ENCODE measurements at places on chromosomes 2 and 18. TPM values are rescaled to one million over a fixed set of nuclear protein-coding genes. Genes with fewer than 3 reads are reported as not detected.
A peak's percentile ranks its signal among the peaks of the same experiment; 100 is the strongest.

DNA sequence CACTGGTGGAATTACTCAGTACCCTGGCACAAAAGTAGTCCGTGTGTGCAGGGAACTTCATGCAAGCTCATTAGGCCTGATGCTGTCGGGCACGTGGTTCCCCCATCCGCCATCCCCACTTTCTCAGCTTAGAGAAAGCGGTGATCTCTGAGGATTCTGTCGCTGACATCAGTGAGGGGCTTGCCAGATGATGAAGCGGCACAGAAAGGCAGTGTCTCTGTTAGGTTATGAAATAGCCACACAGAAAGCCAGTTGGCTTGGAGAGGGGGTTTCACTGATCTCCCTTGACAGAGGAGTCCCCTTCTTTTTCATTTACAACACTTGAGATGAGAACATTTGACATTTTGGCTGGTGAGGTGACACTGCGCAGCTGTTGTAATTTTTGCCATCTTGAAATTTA lies 179.7 kb downstream of the FAM210A start:
- DNase-seq: no peak

GRCh38 chr2:164625378-164625971 lies 4.2 kb upstream of the GRB14 start:
- DNase-seq: peak; percentile 26

DNA sequence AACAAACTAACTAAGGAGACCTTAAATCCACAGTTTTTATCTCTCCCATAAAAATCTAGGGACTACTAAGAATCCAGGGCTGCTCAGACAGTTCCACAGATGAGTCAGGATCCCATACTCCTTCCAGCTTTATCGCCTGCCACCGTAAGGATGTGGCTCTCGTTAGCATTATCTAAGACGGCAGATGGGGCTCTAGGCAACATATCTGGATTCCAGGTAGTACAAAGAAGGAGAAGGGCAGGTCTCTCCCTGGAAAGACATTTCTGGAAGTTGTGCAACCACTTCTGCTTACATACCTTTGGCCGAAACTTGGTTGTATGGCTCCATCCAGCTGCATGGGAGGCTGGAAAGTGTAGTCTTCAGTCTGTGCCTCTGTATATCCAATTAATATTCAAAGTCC lies 149.4 kb downstream of the SP3 start:
- DNase-seq: peak; percentile 15

GRCh38 chr2:15673919-15674636 lies 82.4 kb downstream of the DDX1 start:
- peak; percentile 5 for DNase-seq

- DNase-seq: no peak
Measured at GRCh38 chr18:22185273-22185672, 15.9 kb downstream of the GATA6 start.

DNA sequence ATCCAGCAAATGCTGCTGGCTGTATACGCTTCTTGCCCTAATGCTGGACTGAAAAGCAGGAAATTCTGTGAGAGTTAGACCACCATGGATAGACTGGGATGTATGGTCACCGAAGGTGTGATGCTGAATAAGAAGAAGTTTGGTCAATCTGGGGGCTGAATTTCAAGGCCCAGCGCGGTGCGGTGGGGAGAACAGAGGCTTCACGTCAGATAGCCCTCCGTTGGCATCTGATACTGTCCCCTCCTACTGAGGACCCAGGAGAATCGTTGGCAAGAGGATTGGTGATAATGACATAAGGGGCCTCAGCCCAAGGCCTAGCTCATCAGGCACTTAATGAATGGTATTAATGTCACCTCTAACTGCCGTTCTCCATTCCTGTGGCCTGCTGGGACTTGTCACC lies 97.3 kb upstream of the ST3GAL5 start:
- no peak for DNase-seq

- peak; percentile 22 for DNase-seq
Measured at GRCh38 chr18:46767217-46767616, 10.4 kb upstream of the ST8SIA5 start.

DNA sequence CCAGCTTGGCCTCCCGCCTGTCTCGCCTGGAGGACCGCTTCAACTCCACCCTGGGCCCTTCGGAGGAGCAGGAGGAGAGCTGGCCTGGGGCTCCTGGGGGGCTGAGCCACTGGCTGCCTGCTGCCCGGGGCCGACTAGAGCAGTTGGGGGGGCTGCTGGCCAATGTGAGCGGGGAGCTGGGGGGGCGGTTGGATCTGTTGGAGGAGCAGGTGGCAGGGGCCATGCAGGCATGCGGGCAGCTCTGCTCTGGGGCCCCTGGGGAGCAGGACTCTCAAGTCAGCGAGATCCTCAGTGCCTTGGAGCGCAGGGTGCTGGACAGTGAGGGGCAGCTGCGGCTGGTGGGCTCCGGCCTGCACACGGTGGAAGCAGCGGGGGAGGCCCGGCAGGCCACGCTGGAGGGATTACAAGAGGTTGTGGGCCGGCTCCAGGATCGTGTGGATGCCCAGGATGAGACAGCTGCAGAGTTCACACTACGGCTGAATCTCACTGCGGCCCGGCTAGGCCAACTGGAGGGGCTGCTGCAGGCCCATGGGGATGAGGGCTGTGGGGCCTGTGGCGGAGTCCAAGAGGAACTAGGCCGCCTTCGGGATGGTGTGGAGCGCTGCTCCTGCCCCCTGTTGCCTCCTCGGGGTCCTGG lies 3.7 kb upstream of the KHK start:
- DNase-seq: no peak

- DNase-seq: peak; percentile 63
Measured at GRCh38 chr18:60232541-60232940, 140.0 kb downstream of the MC4R start.

- no peak for DNase-seq
Measured at GRCh38 chr2:121818546-121818945, 63.1 kb downstream of the TSN start.

- DNase-seq: no peak
Measured at GRCh38 chr2:176067589-176068418, 16.0 kb downstream of the EVX2 start.

- DNase-seq: no peak
Measured at GRCh38 chr2:67082813-67083212, 314.3 kb upstream of the ETAA1 start.

- DNase-seq: peak; percentile 91
Measured at GRCh38 chr2:105179469-105180372, 61.8 kb upstream of the GPR45 start.

DNA sequence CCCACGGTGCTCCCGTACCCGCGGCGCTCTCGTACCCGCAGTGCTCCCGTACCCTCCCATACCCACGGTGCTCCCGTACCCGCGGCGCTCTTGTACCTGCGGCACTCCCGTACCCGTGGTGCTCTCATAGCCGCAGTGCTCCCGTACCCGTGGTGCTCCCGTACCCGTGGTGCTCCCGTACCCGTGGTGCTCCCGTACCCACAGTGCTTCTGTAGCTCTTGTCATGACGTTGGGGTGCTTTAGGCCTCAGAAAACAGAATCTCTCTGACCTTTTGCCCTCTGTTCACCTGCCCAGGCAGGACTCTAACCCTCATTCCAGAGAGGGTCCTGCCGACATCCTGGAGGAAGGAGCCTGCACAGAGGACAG lies 35.3 kb downstream of the SLC66A2 start:
- DNase-seq: no peak

- no peak for DNase-seq
Measured at GRCh38 chr2:52622266-52622665, 1145.3 kb upstream of the CHAC2 start.

- peak; percentile 12 for DNase-seq
Measured at GRCh38 chr18:45876161-45876560, 50.7 kb downstream of the SIGLEC15 start.

DNA sequence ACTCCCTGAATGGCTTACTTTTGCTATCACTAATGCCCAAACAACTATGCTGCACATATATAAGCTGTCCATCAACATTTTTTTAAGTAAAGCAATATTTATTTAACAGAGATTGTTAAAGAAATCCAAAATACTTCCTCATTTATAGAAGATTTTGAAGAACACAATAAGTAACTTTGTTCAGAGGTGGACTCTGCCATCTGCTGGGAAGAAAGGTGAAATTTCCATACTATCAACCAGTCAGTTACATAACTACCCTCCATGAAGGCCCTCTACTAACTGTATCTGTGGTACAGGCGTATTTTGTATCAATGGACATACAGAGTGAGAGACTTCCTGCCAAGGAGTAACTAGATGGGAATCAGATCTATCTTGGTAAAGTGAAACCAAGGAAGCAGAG lies 106.0 kb downstream of the DTNB start:
- DNase-seq: peak; percentile 51

GRCh38 chr2:74233648-74234047 lies 35.2 kb downstream of the MTHFD2 start:
- DNase-seq: no peak

DNA sequence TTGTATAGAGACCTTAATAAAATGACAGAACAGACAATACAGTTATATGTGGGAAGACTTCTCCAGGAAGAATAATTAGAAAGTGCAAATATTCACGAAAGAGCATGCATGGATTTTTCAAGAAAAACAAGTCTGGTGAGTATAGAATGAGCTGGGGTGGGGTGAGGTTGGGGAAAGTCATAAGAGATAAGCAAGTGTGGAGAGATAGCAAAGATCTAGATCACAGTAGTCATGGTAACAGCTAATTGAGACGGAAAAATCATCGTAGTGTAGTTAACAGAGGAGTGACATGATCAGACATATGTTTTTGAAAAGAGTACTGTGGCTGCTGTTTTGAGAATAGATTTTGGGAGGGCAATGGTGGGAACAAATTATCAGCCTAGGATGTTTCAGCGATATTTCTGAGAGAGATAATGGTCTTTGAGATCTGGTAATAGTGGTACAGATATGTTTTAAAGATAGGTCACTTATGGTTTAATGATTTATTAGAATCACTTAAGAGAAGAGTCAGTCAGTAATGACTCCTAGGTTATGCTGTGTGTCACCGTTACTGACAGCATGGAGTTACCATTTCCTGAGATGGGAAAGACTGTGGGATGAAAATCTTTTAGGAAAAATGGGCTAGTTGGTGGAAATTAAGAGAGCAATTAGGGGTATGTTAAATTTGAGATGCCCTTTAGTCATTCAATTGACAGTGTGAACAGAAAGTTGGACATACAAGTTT lies 248.5 kb upstream of the SLC8A1 start:
- DNase-seq: no peak

GRCh38 chr2:241970716-241971115 lies 101.2 kb downstream of the RTP5 start:
- no peak for DNase-seq

DNA sequence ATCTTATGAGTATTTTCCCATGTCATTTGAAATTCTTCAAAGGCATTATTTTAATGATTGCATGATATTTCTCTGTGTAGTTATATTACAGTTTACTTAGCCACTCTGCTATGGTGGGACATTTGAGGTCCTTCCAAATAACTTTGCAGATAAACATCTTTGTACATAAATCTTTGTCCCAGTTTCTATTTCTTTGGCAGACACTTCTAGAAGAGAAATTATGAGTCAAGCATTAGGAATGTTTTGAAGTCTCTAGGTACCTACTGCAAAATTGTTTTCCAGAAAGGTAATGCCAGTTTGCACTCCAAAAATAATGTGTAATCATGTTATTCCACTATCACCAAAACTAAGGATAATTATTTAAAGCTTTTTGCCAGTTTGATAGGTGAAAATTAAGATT lies 149.7 kb downstream of the EN1 start:
- peak; percentile 84 for DNase-seq

DNA sequence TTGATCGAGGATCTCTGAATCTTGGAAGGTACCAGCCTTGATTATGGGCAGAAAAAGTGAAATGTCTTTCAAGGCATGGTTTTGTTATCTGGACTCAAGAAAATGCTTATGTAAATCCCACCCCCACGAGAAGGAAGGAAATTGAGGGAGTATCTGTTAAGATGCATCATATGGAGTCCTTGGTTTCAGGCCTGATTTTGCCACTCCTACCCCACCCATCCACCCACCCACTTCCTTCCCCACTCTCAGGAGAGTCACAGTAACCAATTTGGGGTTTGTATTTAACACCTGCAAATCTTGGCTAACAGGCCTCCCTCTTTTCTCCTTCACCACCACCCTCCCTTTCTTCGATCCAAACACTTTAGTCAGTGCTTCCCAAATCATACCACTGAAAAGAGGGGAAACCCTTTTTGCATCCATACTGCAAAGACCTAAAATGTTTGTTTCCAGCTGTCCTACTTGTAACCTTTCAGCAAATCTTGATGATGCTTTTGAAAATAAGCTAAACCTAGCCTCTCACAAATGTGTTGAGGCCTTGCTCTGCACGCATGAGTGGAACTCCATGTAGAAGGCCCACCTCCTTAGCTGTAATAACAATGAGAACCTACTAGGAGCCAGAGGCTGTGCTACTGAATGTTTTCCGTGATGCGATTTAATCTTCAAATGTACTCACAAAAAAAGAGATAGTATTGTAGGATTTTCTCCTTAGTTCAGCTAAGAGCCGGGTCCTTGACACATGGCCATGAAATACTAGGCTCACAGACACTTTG lies 34.8 kb downstream of the POU3F3 start:
- DNase-seq: no peak

DNA sequence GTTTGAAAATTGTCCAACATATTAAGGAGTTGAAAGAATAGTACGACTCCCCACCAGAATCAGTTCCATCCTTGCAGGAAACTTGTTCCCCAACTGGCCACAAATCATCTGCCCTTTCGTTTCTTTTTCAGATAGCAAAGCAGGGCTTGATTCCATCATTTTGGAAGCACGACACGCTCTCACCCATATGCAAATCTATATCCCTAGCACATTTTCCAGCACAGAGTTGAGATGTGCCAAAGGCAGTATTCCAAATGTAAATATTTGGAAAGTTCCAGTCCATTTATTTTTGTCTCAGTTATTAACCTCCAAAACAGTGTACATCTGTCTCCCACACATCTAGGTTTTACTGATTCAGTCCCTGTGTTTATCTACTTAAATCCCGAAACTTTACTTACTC lies 128.8 kb upstream of the BCL2L11 start:
- DNase-seq: no peak

GRCh38 chr2:63665846-63666475 lies 77.2 kb downstream of the MDH1 start:
- DNase-seq: peak; percentile 49

PIEZO2 gene
- 11.7 TPM for total RNA-seq

FABP1 gene
- total RNA-seq: not detected

MOCOS gene
- total RNA-seq: 3.2 TPM

GRB14 gene
- total RNA-seq: not detected

TGFA gene
- 8.1 TPM for total RNA-seq

CRYGD gene
- not detected for total RNA-seq

UGT1A7 gene
- not detected for total RNA-seq

PLCL1 gene
- not detected for total RNA-seq

LRATD1 gene
- total RNA-seq: 0.57 TPM

ANKRD30BL gene
- not detected for total RNA-seq

FBXO36 gene
- 2.5 TPM for total RNA-seq

FAM124B gene
- total RNA-seq: 0.12 TPM

DUSP2 gene
- 103 TPM for total RNA-seq

SNED1 gene
- total RNA-seq: 2.2 TPM

CERKL gene
- 2.2 TPM for total RNA-seq

OSBPL6 gene
- 4.0 TPM for total RNA-seq

FOXD4L1 gene
- total RNA-seq: 0.07 TPM

ABCG5 gene
- not detected for total RNA-seq

ATG9A gene
- total RNA-seq: 73.3 TPM

UNC80 gene
- not detected for total RNA-seq

TBR1 gene
- not detected for total RNA-seq

PLCD4 gene
- total RNA-seq: 0.39 TPM

AAK1 gene
- total RNA-seq: 32.6 TPM

EPB41L3 gene
- 2.7 TPM for total RNA-seq

HOXD9 gene
- 0.57 TPM for total RNA-seq

All from M059J (cell line).